Testis (tissue), 5 donors: ENCODE measurements at places on chromosomes 1 and 21.

GRCh38 chr1:231523816-231524215, 4.7 kb upstream of the TSNAX start:
- no peak for DNase-seq

DNA sequence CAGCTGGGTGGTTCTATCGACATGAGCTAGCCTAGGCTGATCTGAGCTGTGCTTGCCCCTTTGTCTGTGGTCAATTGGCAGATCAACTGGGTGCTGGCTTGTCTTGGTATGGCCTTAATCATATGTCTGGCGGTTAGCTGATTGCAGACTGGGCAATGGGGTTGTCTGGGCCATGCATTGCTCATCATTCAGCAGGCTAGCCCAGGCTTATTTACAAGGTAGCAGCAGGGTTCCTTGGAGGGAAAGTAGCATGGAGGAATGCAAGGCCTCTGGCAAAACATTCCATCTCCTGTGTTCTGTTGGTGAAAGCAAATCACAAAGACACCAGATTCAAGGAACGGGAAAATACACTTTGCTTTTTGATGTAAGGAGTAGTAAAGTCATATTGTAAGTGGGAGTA, 84.0 kb upstream of the IVNS1ABP start:
- no peak for DNase-seq

DNA sequence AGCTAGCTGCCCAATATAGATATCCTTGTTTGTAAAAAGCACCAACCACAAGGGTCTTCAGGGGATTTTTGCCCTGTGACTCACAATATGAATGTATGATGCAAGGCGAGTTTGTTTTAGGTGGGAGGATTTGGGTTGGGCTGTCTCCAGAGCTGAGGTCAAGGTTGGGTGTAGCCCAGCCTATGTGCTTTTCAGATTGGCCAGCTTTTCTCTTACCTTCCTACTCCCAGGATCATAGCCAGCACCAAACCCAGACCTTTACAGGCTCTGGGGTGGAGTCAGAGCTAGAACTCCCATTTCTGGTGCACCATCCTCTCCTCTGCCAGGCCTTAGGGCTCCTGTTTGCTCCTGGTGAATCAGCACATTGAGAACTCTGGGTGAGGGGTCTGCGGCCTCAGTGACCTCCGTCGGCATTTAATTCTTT, 55.6 kb upstream of the GCLM start:
- DNase-seq = no peak

GRCh38 chr21:28604946-28605537, 387.6 kb downstream of the LTN1 start:
- no peak for DNase-seq

GRCh38 chr1:240149484-240150094, 57.9 kb downstream of the FMN2 start:
- no peak for DNase-seq

DNA sequence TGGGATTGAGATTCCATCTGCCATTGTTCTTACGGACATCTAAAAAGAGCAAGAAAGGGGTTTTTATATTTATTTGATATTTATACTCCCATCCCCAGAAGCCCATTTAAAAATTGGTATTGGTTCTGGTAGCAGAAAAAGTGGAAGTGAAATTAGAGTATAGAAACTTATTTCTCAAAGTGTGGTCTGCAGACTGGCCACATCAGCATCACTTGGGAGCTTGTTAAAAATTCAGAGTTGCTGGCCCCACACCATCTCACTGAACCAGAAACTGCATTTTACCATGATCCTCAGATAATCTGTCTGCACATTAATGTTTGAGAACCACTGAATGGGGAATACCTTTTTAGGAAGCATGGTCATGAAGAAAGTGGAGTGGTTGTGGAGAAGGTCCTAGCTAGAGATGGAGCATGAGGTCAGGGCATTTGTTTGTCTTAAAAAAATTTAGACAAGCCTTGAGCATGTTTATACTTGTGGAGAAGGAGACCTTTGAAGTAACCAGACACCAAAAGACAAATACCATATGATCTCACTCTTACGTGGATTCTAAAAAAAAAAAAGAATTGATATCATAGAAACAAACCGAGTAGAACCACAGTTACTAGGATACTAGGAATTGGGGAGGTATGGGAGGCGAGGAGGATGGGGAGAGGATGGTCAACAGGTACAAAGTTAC, 116.3 kb downstream of the ST6GALNAC3 start:
- no peak for DNase-seq

GRCh38 chr1:71106658-71107322, 26.0 kb upstream of the ZRANB2 start:
- no peak for DNase-seq

GRCh38 chr1:161705537-161705936, 1.5 kb upstream of the FCRLA start:
- DNase-seq = no peak

- DNase-seq = no peak
Measured at GRCh38 chr1:171372418-171373084, 58.6 kb downstream of the FMO4 start.

DNA sequence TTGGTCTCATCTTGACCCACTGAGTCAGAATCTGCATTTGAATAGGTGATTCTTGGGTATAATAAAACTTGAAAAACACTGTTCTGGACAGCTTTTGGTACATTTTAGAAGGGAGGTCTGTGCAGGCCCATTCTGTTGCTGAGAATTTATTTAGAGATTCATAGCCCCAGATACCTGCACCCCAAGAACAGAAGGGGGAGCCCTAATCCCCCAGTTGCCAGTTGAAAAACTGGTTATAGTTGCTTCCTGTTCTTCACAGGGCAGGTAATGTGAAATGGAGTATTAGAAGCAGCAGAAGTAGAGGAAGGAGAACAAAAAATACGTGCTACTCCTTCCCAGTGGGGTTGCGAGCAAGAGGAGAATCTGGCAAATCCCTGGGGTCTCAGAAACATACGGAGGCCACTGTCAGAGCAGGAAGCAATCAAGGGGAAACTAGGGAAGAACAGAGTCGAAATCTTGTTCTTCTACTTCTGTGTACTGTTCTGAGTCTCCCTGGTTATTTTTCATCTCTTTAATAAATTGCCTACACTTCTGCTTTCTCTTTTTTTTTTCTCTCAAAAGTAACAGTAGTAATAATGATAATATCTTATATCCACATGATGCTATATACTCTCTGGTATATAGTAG, 4.6 kb upstream of the CLCA2 start:
- no peak for DNase-seq

GRCh38 chr1:85290826-85291225, 14.4 kb upstream of the BCL10 start:
- no peak for DNase-seq
